GM12865 (cell line): ENCODE measurements at places on chromosomes 11 and 22.

DNA sequence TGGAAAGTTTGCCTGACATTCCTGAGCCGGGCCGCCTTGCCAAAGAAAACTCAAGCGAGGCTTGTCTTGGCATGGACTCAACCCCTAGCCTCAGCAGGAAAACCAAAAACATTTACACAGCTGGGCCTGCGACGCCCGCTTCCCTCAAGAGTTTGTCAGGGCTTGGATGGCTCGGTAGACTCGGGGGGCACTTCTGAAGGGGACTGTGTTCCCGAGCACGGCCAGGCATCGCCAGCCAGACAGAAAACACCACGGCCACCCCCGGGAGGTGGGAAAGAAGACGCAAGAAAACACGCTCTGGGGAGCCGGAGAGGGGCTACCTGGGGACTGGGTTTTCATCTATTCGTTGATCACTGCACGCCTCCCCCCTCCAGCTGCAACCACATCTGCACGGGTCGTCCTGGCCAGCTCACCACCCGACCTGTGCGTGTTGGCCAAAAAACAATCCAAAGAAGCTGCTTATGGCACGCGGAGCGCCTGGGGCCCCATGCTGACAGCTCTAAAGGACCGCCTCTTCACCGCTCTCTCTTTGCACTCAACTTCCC lies 380.7 kb downstream of the MN1 start:
- DNase-seq: no peak

- DNase-seq: peak; percentile 85
These were observed 25.1 kb upstream of the GUCY1A2 start for GRCh38 chr11:107043242-107044006.

DNA sequence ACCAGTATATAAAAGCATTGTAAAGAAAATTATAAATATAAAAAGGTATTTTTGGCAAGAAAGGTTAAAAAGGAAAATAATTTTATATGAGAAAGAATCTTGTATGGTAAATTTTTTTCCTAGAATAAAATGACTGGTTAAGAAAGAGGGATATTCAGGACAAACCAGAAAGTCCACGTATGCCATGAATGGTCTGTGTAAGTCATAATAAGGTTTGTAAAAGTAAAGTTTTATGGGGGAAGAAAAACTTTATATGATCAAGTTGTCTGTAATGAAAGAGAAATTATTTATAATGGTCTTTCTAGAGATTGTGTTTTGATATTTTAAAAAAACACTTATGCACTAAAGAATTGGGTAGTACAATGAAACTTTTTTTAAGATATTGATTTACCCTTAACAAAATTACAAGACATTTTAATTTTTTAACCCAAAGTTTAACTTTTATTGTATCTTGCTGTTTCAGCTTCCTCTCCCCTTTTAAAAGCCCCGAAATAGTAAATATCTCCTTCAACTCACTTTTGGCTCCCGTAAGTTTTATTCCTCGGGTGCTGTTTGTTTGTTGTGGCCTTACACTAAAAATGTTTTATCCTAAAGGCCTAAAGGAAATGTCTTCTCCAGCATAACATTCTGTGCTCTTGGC lies 47.7 kb downstream of the AMOTL1 start:
- DNase-seq: no peak

- DNase-seq: no peak
These were observed 102.9 kb downstream of the MED15 start for GRCh38 chr22:20610243-20610686.

DNA sequence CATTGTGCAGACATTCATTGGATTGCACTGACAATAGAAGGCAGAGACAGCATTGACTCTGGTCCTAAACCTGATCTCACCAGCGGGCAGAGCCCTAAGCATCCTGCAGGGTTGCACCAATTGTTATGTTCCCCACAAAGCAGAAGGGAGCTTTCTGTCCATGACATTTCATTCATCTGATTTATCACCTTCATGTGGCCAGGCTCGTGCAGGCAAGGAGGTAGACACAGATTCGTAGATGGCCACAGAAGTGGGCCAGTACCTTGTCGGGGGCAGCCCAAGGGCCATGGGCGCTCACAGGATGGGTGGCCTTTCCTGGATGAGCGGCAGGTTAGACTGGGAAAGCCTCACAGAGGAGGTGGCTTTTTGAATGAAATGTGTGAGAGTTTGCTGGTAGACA lies 2.9 kb downstream of the TSKU start:
- DNase-seq: no peak

DNA sequence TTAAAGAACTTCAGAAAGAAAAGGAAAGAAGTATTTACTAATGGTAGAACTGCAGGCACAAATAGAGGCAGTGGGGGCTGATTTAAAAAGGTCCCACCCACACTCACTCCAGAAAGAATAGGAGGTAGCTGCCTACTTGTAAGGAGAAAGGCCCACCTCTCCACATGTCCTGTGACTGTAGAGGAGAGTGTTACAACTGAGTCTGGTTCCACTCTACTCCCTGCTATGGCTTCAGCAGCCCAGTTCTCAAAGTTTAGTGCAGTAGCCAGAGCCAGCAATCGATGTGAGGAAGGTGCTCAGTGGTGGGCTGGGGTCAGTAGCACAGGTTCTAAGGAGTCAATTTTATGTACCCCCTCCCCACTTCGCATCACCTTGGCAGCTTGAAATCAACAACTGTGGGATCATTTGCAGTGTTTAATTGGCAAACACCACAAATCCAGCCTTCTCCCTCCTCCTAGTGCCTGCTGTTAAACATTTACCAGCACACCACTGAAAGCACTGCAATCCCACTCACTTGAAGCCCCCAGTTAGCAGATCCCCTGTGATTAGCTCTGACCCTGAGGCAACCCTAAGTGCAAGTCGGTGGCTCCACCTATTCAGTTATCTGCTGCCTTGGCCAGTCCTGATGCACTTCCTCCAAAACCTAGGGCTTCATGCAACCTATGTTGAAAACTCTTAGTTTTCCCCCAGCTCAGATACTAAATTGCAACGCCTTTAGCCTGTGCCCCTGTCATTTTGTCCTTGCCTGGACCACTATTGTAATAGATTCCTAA lies 146.6 kb downstream of the BBOX1 start:
- DNase-seq: no peak

DNA sequence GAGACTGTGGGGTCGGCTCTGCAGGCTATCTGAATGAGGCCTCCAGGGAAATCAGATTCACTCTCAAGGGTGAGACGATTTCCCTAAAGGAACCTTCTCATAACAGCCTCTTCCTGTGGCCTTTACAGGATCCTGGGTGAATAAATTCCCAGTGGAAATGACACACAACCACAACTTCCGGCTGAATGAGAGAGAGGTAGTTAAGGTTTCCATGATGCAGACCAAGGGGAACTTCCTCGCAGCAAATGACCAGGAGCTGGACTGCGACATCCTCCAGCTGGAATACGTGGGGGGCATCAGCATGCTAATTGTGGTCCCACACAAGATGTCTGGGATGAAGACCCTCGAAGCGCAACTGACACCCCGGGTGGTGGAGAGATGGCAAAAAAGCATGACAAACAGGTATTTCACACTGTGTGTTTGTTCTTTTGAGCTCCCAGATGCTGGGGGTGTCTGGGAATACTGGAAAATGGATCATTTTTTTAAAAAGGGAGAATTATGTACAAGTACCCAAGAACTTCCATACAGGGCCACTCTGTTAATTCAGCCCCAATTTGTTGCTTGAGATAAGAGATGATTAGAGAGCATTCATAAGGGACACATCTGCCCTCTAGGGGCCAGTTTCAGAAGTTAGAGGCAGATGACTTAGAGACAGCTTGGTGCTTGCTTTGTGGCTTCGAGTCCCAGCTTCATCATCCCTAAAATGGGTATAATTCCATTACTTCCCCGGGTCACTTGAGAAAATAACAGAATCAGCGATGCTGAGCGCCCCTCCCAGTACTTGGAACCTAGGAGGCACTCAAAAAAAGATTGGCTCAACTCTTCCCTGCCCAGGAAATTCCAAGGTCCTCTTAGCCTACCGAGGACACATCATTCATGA lies 10.2 kb downstream of the SERPIND1 start:
- DNase-seq: peak; percentile 81

DNA sequence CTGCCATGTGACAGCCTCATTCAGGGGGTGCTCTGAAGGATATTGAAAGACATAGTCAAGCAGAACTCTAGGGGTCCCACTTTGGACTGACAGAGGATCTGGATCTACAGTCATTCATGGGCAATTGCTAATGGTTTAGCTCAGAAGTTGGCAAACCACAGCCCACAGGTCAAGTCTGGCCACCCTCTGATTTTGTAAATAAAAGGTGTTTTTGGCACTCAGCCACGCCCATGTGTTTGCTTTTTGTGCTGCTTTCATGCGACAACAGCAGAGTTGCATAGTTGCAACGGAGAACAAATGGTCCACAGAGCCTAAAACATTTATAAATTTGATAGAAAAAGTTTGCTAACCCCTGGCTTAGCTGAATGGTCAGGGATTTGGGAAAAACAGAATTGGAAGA lies 41.7 kb downstream of the RPS6KA4 start:
- DNase-seq: no peak

- DNase-seq: no peak
These were observed 77.2 kb upstream of the CD44 start for GRCh38 chr11:35061516-35062440.

GRCh38 chr11:125341676-125342075 lies 154.4 kb downstream of the FEZ1 start:
- no peak for DNase-seq

DNA sequence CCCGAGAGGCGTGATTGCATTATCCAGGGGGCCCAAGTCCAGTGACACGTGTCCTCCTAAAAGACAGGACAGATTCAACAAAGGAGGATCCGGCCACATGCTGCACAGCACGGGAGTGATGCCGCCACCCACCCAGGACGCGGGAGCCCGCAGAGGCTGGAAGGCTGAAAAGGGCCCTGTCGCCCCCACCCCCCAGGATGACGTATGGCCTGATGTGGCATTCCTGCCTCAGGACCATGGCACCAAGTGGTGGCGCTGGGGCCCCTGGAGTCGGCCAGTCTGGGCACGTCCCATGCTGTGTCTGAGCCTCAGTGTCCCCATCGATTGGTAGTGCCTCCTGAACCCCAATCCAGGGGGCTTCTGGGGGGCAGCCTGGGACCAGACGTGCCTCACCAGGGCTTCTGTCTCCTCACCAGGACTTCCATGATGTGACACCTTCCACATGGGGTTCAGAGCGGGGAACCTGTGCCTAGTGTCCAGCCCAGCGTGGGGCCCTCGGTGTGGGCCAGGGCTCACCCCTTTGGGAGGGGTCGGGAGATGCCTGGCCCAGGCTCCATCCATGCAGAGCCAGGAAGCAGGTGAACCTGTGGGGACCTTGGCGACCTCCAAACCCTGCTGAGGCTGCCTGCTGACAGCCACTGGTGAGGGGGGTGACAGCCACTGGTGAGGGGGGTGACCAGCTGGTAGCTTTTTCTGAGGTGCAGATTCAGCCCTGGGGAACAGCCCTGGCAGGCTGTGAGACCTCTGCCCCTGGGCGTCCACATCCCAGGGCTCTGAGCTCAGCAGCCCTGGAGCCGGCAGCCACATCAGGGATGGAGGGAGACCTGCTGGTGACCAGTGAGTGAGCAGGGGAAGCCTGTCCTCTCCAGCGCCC lies 75.3 kb downstream of the KCNQ1 start:
- no peak for DNase-seq

- no peak for DNase-seq
These were observed 67.5 kb upstream of the NNMT start for GRCh38 chr11:114228435-114229411.

DNA sequence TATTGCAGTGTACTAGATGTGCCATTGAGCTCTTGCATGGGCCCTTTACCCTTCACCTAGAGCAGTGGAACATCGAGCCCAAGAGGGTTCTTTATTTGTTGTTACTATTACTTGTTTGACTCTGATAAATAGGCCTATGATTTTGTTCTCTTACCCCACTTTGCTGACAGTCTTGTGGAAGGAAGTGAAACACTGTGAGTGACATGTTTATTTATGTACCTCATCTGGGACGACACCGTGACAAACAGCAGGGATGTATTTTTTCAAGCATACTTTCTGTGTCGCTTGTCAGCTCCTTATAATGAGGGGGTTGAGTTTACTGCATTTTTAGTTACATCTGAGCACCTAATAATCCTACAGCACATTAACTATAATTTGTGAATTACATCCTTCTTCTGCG lies 1010.3 kb upstream of the TENM4 start:
- peak; percentile 13 for DNase-seq

DNA sequence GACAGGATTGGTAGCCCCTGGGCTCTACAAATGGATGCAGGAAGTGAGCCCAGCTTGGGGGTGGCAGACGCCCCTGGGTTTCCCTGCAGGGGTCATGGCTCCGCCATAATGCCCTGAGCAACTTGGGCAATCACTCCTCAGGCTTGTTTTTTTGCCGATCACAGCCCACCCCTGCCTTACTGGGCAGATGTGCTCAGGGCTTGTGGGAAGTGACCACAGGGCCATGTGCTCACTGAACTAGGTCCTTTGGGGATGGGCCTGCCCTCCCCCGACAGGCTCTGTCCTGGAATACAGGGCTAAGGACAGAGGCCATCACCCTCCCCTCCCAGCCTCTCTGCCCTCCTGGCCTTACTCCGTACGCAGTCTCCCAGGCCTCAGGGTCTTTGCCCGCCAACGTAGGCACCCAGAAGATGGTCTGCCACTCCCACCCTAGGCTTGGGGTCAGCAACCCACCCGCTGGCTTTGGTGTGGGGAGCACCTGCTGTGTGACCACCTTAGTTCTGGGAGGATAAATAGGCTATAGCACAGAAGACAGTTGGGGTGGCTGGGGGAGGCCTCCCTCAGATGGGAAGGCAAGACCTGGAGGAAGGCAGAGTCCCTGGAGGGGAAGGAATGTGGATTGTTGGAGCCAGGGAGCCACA lies 3.8 kb downstream of the RPLP2 start:
- no peak for DNase-seq

DNA sequence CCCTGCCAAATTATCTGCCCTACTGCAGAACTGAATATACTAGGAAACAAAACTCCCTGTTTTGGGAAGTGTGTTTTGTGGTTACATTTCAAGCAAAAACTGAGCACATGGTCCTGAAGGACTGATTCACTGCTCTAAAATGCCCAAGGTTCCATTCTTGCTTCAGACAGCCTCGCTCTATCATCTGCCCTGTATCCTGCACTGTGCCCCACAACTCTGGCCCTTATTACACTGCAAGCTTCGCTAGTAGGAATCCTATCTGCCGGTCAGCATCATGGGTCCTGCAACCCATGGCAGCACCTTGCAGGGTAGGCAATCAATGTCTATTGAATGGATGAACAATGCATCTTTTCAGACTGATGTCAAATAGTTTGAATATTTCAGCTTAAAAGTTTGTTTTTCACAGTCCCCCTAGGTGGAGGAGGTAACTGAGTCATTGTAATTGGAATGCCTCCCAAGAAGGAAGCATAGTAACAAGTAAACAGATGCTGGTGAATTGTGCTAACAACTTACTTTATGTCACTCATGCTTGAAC lies 21.3 kb downstream of the LAYN start:
- DNase-seq: no peak

GRCh38 chr22:44108076-44108475 lies 72.6 kb upstream of the PARVG start:
- no peak for DNase-seq

- DNase-seq: peak; percentile 65
These were observed 33.6 kb upstream of the MMP7 start for GRCh38 chr11:102564110-102564509.

- no peak for DNase-seq
These were observed 14.3 kb upstream of the RIC3 start for GRCh38 chr11:8183111-8183510.

- DNase-seq: no peak
These were observed 2.8 kb upstream of the SYTL2 start for GRCh38 chr11:85813721-85814120.
